ENCODE measurements at places on chromosomes 12 and 14.
A peak's percentile ranks its signal among the peaks of the same experiment; 100 is the strongest.

- peak; percentile 32 for DNase-seq
These were observed 30.0 kb downstream of the SLC38A2 start for GRCh38 chr12:46342562-46343033.

DNA sequence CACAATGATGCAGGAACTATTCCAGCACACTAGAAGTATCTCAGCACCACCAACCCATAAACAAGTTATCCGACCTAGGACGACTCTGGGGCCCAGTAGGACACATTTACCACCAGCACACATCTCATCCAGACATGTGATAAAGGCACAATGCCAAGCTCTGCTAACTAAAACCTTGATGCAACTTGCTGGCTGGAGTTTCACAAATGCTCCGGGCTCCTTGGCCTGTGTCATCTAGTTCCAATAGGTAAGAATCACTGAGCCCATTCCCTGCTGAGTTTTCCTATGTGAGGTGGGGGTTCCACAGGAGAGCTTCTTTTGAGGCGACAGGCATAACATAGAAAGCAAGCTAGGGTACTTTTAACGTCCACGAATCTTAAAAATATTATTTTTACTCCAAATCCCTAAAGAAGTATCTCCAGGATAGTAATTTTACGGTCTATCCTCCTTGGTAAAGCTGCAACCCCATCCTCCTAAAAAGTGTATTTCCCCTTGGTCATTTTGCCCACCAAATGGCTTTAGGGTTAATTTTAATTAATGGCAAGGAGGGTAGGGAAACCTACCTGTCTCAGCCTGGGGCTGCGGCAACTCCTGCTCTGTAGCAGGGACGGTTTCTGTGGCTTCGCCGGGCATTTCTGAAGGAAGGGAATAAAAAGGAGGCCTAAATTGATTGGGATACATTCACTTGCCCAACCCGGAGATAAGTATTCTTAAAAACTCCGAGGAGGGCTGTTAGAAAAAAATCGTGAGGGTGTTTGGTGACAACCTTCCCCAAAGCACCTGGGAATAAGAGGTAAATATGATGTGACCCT is 1.0 kb downstream of the NACA start:
- DNase-seq: peak; percentile 42

- no peak for DNase-seq
These were observed 17.2 kb downstream of the ZBTB42 start for GRCh38 chr14:104817930-104818713.

DNA sequence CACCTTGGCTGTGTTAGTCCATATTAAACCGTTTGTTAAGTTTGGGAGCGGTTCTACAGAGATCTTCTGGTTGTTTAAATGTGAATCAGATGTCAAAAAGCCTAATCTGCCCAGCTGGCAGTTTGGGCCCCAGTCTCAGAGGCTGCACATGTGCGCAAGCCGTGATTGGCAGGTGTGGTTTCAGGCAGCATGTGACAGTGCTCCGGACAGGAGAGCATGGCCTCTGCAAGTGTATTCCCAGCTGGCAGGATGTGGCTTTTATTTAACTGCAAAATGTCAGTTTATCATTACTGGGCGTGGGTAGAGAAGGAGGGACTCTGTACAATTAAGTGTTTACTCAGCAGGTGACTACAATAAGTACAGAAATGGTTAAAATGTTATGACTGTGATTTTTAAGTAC is 77.5 kb downstream of the PELI2 start:
- DNase-seq: peak; percentile 33

DNA sequence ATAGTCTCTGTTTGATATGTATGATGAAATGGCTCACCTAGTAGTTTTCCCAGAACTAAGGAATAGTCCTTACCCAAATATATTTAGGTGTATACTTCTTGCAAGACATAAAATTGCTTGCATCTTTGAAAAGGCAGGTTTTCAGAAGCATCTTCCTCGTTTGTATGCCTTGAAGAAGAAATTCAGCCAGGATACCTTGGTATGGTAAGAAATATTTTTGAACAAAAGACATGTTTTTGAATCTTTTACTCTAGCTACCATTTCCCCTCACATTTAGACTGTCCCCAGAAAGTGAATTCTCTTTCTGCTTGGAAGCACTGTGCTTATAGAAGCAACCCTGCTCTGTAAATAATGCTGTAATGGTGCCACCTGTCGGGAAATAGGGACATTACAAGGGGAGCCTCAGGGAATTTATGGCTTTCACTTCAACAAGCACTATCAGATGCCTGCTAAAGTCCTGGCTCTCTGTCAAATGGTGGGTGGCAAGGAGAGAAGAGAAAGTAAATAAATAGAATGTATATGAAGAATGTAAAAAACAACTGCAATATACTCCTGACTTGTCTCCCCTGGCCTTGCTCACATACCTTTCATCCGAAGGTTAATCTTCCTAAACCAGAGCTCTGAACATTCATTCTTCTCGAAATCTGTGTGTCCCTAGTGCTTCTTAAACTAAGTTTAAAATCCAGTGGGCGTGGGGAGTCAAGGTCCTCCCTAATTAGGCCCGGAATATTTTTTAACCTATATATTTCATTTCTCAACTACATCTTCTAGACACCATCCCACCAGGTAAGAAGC is 6.1 kb downstream of the CCDC184 start:
- DNase-seq: peak; percentile 71

DNA sequence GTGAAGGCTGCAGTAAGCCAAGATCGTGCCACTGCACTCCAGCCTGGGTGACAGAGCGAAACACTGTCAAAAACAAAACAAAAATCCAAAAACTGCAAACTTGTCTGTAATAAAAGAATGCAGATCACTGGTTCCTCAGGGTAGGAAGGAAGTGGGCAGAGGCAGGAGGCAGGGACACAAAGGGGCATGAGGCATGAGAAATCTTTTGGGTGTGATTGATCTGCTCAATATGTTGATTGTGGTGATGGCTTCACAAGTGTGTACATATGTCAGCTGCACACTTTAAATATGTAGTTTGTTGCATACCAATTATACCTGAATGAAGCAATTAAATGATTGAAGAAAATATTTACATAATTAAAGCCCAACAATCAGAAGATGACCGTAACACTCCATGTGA is 117.6 kb downstream of the CMAS start:
- DNase-seq: no peak

GRCh38 chr12:100868487-100868886 is 73.9 kb downstream of the ANO4 start:
- DNase-seq: no peak

DNA sequence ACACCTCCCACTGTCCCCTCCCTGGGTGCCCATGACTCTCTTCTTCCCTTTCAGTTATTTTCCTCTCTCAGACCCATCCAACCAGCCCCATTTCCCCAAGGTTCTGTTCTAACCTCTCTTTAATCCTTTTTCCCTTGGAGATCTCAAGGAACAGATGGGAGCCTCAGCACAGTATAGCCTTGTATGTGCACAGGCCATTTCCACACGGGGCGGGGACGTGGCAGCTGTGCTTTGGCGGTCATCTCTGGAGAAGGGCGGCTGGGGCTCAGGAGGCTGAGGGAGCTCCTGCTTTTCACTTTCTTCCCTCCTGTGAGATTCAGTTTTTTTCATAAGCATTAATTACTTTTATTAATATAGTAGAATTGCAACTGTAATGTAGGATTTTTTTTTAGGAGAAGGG is 212.2 kb downstream of the ZFP36L1 start:
- no peak for DNase-seq

- DNase-seq: no peak
These were observed 53.4 kb upstream of the FOXN3 start for GRCh38 chr14:89470401-89470800.

GRCh38 chr12:50579757-50580267 is 75.0 kb downstream of the DIP2B start:
- peak; percentile 27 for DNase-seq

DNA sequence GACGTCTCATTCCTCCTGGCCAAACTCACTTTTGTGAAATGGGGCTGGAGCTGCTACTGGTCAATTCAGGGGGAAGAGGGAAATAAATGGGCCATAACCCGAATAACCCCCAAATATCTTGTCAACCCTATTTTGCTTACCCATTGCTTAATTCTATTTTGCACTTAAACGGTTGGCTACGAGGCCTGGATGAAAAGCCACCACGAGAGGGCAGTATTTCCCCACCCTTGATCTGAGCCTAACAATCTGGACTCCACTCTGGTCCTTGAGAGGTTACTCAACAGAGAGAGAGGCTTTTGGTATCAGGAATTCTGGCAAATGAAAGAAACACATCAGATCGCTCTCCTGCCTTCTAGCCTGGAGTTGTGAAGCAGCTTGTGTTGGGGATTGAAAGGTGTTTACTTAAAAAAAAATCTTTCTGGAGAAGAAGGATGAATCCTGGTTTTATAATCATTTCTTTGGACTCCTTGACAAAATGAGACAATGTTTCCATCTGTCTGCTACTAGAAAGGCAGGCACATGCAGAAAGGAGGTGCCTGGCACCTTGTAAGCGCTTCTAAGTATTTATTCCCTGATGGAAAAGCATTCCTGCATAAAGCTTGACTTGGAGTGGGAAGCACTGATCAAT is 22.4 kb upstream of the FBXO21 start:
- DNase-seq: peak; percentile 73

DNA sequence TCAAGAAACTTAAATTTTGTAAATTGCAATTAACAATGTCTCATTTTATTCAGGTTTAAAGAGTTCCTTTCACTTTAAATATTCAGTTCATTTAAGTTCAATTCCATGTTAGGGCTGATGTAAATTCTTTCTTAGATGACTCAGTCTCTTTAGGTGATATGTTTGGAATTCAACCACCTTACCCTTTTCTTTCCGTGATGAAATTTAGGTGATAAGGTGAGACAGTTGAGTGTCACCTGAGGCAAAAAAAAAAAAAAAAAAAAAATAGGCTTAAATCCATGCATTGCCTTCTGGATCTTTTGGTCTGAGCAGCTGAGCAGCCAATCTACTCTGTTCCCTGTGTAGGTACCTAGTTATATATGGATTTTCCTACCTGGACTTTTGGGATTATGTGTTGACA is 299.5 kb downstream of the DAD1 start:
- DNase-seq: no peak

DNA sequence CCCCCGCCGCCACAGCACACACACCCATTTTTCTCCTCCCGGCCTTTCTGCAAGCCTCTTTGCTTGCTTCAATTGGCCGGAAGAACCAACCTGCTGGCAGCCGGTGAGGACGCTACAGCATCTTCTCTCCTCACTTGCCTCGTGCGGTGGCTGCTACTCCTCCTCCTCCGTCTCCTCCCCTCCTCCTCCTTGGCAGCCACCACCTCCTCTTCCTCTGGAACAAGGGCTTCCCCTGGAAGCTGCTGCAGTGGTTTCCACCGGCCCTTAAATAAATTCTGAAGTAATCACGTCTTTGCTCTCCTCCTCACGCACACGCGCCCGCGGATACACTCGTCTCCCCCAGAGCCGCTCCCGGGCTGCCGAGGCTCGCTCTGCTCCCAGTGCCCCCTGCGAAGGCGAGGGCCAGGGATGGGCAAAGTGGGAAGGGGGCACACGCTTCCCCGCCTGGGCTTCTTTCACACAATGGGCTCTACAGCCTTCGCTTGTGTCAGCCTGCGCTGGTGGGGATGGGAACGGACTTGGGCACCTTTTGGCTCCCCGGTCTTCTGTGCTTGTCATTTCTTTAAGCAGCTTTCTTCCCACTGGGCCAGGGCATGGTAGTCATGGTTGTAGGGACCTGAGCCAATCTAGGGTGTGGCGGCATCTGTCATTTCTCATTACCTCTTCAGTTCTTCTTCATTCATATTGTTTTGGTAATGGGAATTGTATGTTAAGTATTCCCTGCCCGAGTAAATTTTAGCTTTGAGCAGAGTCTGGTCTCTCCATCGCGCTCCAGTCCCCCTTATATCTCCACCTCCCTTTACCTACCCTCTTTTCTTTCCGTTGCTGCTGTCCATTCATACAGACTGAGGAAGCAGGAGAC is at the start of gene PPFIA2:
Gene PPFIA2 (minus strand): TSS at position 161 of the 862 bp plus-strand sequence.
- no peak for DNase-seq

Data from GM12865 (cell line).